Tongue (tissue), 3 donors: ENCODE measurements at places on chromosomes 3 and 15.
A peak's percentile ranks its signal among the peaks of the same experiment; 100 is the strongest.

- DNase-seq, result no peak
These were observed 1099.3 kb downstream of the ROBO2 start for GRCh38 chr3:78139166-78139565.

DNA sequence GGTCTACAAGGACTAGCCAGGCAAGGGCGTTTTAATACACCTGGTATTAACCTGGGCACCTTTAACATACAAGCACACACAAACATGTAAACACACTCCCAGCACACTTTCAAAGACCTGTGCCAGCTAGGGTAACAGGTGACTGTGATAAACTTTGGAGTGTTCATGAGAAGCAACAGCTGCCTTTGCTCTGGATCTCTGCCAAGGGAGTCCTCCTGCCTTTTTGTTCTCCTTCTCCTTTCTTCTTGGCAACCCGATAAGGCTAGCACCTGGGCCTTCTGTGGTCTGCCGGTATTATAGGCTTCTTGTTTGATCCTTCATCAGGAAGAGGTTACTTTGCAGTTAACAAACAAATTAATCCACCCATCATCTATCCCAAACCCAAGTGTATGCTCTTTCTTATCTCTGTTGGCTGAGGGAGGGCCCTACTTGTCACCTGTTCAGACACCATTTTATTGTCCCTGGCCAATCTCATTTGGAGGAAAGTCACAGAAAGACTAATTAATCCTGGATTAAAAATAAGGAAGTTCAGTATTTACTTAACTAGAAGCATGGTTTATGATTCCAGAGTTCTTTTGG lies at the start of gene RETNLB:
Gene RETNLB (minus strand): TSS at position 7 of the 579 bp plus-strand sequence. CDS start 225 bp downstream, outside the sequence.
- peak; percentile 1 for DNase-seq

DNA sequence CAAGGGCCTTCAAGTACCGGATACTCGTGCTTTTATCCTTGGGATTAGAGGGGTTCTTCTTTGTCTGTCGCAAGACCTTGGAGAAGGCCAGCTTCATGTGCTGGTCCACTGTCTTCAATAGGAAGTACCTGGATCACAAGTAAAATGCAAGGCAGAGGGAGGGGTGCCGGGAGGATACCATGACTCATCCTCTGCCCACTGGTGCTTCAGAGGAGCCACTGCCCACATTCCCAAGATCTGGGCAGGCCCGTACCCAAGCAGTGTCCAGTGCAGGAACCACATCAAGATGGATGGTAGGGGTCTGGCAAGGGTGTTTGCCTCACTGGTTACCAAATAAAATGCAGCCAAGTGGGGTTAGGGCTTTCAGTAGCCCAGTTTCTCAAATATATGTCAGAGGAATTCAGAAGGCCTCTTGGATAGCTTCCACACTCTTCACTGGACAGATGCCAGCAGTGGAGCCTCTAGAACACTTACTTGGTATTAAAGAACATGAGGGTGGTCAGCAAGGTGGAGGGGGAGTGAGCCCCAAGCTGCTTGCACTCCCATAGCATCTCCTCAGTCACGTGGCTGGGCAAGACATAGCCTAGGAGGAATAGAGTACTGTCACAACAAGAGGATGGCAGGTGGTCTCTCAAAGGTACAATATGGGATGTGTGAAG lies 3.6 kb upstream of the IMPDH2 start:
- DNase-seq, result no peak

GRCh38 chr15:63749330-63749942 lies 84.3 kb downstream of the HERC1 start:
- no peak for DNase-seq

- peak; percentile 90 for DNase-seq
These were observed 24.6 kb downstream of the RUBCN start for GRCh38 chr3:197711973-197712707.

DNA sequence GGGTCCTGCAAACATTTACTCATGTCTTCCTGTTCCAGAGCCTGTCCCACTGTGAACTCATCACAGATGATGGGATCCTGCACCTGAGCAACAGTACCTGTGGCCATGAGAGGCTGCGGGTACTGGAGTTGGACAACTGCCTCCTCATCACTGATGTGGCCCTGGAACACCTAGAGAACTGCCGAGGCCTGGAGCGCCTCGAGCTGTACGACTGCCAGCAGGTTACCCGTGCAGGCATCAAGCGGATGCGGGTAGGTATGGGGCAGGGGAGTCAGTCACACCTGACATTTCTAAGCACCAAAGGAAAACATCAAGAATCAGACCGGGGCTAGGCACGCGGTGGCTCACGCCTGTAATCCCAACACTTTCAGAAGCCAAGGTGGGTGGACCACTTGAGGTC lies 56.3 kb downstream of the UBP1 start:
- no peak for DNase-seq

DNA sequence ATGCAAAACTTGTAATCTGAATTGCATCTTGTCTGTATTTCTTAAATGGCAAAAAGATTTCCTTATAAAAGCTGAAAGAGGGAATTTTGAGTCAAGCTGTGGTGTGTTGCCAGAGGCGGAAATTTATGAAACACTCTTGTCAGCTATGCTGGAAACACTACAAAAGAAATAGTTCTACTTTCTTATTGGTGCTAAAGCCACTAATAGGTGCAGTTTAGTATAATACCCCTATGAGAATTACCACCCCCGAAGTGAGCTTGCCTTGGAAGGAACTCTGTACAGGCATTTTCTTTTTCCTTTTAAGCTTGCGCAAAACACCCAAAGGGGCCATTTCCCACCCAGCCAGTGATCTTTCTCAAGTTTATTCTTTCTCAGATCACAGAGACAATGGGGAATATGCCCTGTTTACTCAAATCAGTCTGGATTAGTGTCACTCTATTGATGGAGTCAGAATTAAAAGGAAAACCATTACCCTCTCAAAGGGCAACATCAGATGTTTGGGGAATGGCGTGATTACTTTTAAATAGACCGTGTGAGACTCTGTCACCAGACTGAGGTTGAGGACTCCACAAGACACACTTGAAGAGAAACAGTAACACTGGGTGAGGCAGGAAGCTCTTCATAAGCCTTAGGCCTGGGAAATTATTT lies 166.0 kb downstream of the TP63 start:
- peak; percentile 47 for DNase-seq

- DNase-seq, result no peak
These were observed 96.5 kb upstream of the RAD18 start for GRCh38 chr3:9059489-9060400.

DNA sequence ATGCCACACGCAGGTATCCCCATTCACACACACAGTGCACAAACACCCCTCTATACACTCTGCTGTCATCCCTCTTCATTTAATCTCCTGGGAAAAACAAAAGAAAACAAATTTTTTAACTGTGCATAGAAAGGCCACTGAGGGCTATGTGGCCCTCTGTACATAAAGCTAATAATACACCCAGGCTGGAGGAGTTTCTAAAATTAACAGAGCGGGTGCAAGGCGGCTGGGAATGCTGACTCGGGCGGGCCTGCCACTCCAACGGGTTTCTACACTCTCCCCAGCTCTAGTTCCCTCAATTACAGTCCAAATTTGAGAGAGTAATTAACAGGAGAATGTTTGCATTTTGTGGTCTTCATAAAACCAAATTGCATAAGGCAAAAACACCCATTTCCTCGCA lies 23.1 kb downstream of the HCN4 start:
- DNase-seq, result no peak

GRCh38 chr3:146326875-146327543 lies 76.1 kb upstream of the PLSCR4 start:
- peak; percentile 75 for DNase-seq

- DNase-seq, result no peak
These were observed 213.8 kb downstream of the RPLP1 start for GRCh38 chr15:69666441-69666882.

- no peak for DNase-seq
These were observed 19.8 kb downstream of the SCAP start for GRCh38 chr3:47455806-47456452.

DNA sequence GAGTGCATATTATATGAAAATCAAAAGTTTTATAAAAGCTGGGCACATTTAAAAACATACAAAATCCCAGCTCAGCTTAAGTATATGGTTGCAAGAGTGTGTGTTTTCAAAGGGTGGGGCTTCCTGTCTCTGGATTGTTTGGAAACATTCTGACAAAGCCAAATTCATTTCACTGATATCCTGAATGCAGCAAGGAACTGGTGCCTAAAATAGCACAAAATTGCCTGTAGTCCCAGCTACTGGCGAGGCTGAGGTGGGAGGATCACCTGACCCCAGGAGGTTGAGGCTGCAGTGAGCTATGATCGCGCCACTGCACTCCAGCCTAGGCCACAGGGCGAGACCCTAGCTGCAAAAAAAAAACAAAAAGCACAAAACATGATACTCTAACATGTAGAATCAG lies 13.0 kb upstream of the TJP1 start:
- DNase-seq, result peak; percentile 24

- no peak for DNase-seq
These were observed 33.2 kb downstream of the TM4SF4 start for GRCh38 chr3:149507491-149508324.

GRCh38 chr3:58496206-58496857 lies 4.4 kb downstream of the KCTD6 start:
- DNase-seq, result no peak

- no peak for DNase-seq
These were observed 71.9 kb downstream of the NR2F2 start for GRCh38 chr15:96402403-96402802.

DNA sequence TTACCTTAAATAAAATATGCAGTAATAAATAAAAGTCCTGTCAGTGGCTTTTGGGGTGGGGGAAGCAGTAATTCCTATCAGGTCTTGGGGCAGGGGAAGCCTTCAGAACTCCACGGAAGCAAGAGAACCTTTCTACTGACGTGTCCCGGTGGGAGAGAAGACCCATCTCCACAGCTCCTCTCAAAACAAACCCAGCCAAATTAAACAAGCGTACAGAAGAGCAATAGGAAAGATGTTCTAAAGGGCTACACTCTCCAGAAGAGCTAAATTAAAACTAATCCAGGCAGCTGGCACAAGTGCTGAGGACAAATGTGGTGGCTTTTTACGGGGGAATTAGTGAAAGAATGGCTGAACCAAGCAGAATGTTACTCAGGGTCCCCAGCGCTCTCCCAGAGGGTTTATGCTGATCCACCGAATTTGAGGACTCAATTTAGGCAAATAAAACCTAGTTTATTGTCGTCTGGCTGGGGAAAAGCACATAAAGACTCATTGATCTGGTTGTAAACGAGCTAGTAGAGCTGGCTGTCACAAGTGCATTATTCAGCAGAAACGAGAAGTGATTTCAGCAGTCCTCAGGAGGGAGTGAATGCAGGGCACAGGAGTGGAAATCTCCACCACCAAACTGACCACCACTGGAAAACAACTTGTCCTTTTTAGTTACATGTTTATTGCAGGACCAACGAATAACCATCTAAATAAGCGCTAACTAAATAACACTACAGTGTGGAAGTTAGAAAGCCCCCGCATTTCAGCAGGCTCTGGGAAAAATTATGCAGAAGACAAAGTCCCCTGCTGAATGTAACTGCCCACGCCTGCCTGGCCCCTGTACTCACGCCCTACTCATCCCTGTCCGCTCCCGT lies 13.5 kb downstream of the BFSP2 start:
- peak; percentile 56 for DNase-seq

DNA sequence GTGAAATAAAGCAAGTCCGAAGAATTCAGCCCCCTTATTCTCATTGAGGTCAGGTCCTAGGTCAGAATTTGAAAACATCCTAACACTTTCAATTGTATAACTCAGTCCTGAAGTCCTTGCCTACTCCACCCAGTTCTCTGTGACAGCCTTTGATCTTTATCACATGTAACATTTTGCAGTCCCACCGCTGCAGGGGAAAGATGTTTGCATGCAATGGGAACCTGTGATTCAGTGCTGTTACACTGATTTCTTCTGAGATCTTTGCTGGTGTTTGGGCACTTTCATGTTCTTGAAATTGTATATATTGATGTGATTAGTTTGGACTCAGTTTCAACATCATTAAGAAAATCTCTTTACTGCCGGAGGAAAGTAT lies 18.0 kb upstream of the SECISBP2L start:
- DNase-seq, result no peak

- DNase-seq, result no peak
These were observed 12.5 kb upstream of the CADM2 start for GRCh38 chr3:84946240-84946639.

- DNase-seq, result no peak
These were observed 145.8 kb downstream of the LPP start for GRCh38 chr3:188299708-188300107.

DNA sequence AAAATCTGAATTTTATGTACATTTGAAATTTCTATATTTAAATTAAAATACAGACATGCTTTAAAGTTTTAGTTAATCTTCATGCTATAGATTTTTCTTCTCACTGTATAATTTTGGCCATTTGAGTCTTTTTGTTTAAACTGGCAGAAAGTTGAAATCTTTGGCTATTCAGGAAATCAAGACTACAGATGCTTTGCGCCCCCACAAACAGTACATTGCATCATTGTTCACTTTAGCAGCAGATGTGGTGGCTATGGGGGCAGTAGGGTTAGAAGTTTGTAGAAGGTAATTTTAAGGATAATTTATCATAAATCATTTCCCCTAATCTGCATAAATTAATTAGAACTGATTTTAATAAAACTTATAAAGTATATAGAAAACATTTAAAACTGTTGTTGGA lies 20.9 kb downstream of the SPPL2A start:
- DNase-seq, result no peak

DNA sequence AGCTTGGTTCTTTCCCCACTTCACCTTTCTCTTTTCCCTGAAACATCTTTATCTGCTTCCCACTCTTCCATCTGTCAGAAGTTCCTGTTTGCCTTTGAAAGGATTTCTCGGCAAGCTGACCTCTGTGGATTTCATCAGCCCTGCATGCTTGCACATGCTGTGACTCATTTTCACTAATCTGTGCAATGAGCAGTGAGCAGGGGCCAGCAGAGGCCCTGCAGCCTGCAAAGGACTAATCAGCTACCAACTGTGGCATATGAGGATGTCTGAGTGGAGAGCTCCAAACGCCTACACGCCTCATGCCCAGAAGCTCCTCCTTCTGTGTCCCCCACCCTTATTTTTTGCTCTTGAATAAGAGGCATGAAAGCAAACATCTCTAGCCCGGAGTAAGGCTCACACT lies 333.0 kb upstream of the SEMA6D start:
- DNase-seq, result peak; percentile 11

- DNase-seq, result no peak
These were observed 435.2 kb downstream of the MCTP2 start for GRCh38 chr15:94666553-94666952.

- no peak for DNase-seq
These were observed 81.4 kb downstream of the XRN1 start for GRCh38 chr3:142366434-142366833.

DNA sequence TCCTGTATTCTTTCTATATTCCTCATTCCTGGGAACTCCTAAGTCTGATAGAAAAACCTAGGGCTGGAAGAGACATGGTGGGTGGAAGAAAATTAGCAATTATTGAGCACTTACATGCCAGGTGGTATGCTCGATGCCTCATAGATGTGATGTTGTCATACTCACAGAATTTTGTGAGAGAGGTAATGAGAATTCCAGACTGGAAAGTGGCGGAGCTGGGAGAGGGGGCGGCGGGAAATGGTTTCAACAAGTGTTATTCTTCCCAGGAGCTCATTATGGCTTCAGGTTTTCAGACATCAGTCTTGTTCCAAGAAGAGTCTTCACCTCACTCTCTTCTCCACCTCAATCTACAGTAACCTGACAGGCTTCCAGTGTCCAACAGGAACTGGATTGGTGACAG lies 16.2 kb downstream of the TIMP4 start:
- no peak for DNase-seq

- DNase-seq, result no peak
These were observed 10.4 kb downstream of the PPCDC start for GRCh38 chr15:75033809-75034208.

- no peak for DNase-seq
These were observed 349.1 kb downstream of the ULK4 start for GRCh38 chr3:41612853-41613252.

- peak; percentile 71 for DNase-seq
These were observed 102.1 kb downstream of the SRGAP3 start for GRCh38 chr3:9147215-9147895.
